Cerebellar cortex (tissue), 1 donor: ENCODE measurements at places on chromosomes 5 and 9.
A peak's percentile ranks its signal among the peaks of the same experiment; 100 is the strongest.

DNA sequence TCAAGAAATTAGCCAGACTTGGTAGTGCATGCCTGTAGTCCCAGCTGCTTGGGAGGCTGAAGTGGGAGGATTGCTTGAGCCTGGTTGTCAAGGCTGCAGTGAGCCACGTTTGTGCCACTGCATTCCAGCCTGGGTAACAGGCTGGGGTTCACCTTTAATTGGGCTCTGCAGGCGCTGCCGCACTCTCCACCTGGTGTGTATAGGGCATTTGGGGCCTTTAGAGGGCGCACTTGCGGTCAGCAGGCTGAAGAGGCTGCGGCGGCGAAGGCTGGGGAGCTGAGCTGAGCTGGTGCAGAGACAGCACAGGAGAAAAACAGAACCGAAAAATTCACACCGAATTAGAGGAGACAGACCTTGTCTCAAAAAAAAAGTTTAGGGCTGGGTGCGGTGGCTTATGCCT, 31.2 kb downstream of the CDK7 start:
- peak; percentile 36 for DNase-seq

GRCh38 chr5:108625654-108626053, 122.0 kb upstream of the FER start:
- no peak for DNase-seq

DNA sequence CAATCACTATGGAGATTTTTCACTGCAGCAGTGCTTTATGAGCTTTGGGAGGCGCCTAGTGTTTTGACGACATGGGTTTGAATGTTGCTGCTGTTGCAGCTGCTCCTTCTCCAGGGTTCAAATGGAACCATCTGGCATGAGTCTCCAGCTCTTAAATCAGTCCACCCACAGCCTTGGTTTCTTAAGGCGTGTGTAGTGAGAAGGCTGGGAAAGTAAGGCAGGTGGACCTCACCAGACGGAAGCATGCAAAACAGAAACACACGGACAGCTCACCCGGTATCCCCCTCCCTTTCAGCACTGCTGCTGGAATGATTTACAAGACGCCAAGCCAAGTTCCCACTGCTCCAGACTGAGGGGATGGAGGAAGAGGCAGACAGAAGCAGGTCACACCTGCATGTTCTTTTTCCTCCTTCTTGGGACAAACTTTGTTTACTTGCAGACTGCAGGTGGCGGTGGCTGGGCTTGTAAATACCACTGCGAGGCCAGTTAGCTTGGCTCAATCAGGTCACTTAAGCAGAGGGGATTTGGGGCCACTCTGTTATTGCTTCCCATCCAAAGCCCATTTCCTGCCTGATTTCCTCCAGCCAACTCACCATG, 47.4 kb downstream of the ADAM19 start:
- DNase-seq, result no peak

DNA sequence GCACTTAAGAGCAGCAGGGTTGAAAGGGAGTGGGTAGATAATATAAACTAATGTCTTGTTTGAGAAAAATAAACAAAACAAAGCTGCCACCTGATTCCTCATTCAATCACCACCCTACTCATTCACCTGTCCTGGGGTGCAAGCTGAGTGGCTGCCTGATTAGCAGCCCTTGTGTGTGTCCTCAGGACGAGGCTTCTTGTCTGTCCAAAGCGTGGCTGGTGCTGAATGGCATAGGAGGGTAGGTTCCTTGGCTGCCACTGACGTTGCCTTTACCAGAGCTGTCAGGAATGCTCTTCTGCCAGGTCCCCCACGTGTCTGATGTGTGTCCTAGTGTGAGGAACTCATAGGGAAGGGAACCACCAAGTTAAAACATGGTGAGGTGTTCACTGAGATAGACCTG, 146.6 kb upstream of the SLC24A2 start:
- DNase-seq, result no peak

- DNase-seq, result no peak
Measured at GRCh38 chr5:59798862-59799667, 94.5 kb downstream of the PDE4D start.

DNA sequence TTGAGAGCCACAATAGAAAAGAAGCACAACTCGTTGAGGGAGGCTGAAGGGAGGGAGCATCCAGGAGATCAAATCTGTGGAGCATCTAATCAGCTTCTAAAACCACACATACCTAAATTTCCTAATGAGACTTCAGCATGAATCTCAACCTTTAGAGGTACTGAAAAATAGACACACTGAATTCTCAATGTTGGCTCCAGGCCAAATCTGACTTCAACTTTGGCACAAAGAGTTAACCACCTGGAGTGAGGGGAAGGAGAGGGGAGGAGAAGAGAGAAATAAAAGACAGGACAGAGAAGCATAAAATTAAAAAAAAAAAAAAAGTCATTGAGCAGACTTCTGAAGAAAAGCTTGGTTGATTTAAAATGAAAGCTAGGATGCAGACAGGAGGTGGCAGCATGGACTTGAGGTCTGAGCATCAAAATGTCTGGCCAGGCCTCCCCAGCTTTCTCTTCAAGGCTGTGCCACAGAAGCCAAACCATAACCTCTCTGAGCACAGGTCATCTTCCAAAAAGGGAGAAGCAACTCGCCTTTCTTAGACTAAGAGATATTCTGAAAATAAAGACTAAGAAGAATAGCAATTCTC, 205.6 kb downstream of the DENND1A start:
- DNase-seq, result peak; percentile 40

DNA sequence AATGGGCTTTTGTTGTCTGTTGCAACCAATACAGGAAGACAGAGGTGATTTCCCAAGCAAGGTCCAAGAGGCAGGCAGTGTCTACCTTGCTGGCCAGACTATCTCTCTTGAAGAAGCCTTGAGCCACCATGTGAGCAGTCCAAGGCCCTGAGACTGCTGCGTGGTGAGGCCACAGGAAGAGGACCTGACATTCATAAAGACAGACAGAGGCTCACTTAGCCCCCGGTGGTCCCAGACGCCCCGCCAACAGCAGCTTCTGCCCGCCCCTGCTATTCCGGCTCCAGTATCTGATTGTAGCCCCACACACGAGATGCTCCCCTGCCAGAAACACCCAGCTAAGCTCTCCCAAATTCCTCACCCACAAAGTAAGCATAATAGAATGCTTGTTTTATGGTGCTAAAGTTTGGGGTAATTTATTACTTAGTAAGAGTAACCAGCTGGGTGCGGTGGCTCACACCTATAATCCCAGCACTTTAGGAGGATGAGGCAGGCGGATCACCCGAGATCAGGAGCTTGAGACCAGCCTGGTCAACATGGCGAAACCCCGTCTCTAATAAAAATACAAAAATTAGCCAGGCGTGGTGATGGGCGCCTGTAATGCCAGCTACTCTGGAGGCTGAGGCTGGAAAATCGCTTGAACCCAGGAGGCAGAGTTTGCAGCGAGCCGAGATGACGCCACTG, 22.8 kb upstream of the FUBP3 start:
- DNase-seq, result no peak

GRCh38 chr5:4348919-4349318, 753.3 kb downstream of the IRX1 start:
- no peak for DNase-seq

DNA sequence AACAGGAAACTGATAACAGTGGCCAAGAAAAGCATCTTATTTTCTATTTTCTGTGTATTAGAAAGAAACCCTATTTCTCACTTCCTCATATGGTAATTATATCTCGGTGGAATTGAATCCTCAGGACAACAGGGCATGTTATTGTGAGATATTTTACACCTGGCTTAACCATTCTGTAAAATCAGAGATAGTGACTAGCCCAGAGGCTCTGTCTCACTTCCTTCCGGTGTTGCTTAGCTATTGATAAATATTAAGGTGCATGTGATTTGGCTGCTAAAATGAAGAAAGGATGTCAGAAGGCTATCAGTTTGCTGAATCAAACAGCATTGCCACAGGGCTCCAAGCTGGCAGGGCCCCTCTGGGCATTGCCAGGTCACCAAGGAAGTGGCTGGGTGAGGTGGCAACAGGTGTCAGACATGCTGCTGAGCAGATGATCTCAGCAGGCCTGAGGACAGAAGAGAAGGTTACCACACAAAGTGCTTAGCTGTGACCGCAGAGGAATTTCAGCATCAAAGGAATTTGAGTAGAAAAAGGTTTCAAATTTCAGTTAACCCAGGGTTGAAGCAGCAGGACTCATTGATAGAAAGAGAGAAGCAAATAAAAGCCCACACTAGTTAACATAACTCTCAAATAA, 330.7 kb downstream of the PDE4D start:
- DNase-seq, result no peak

GRCh38 chr9:116490321-116490720, 196.8 kb upstream of the TRIM32 start:
- DNase-seq, result no peak

- DNase-seq, result no peak
Measured at GRCh38 chr5:57325678-57326397, 152.0 kb downstream of the GPBP1 start.

DNA sequence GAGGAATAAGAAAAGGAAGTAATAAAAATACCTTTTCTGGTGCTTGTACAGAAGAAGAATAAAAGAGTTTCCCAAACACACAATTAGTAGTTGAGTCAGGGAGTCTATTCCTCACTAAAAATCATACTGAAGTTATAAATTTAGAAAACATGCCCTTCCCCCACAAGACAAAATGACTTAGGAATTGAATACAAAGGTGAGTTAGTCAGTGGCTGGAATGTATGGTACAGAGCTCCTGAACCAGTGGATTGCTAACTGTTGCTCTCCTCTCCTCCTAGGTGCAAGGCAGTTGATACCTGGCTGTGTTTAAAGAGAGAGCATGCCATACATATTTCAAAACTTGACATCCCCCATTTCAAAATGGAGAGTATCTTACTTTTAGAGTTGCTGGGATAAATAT, 1.9 kb downstream of the GDA start:
- no peak for DNase-seq

DNA sequence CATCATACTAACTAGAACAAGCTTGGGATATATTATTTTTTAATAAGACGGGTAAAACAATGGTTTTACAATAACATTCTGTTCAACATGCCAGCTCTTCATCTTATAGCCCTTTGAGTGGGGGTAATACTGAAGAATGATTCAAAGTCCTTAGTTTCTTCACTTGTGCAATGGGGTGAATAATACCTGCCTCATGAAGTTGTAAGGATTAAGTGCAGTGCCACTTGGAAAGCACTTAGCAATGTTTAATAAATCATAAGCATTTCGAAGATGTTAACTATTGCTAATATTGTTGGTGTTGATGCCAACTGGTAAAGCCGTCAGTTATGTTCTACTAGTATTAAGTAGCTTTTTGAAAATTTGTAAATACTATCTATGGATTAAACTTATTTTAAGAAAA, 38.0 kb downstream of the TNPO1 start:
- no peak for DNase-seq

- DNase-seq, result no peak
Measured at GRCh38 chr5:1448511-1449011, 3.3 kb upstream of the SLC6A3 start.

GRCh38 chr9:75390951-75391350, 302.6 kb downstream of the OSTF1 start:
- DNase-seq, result no peak

DNA sequence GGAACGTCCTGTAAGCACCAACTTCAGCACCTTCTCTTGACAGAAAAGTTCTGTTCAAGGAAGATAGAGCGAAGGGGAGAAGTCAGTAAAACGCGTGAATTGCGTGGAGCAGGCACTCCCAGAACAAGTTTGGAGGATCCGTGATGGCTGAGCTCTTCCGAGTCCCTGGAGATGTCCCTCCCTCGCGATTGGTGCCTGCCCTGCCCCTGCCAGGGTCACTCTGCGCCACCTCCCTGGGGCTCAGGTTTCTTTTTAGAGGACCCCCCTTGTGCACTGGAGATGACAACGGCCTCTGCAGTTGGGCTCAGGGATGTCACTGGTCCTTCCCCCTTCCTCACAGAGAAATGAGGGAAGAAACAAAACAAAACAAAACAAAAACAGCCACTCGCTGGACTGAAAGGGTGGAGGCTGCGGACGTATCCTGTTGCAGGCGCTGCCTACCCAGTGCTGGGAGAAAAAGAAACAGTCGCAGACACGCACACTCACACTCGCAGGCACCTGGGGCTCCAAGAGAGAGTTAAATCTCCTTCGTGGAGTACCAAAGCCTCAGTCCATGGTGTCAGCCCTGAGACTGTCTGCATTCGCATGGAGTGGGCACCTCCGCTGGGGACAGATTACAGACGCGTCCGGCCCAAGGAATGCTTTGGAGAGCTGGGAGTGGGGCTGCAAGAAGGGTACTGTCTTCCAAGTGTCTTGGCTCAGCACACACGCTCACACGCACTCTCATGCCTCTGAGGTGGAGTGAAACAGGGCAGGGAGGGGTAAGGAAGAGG, 512.7 kb downstream of the SLCO4C1 start:
- no peak for DNase-seq

DNA sequence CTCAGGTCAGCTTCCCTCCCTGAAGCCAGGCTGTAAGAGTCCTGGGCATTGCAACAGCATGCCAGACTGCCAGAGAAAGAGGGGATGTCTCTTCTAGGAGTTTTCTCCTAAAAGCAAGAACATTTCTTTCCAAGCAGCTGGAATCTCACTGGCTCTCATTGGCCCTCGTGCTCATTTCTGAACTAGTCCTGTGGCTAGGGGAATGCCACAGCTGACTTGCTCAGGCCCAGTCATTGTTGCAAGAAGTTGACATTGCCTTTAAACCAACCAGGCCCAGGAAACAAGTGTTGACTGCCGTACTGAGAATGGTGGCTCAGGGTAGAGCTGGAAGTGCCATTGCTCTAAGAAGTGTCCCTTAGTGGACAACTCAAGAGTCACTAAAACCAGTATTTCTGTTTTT, 15.0 kb upstream of the CEP120 start:
- DNase-seq, result no peak

GRCh38 chr9:136961279-136962065, 9.4 kb downstream of the LCN12 start:
- DNase-seq, result peak; percentile 86
